Activated CD4-positive, alpha-beta memory T cell treated with anti-CD3 and anti-CD28 coated beads, Interleukin-2, amount 10 ng/mL, durations not matched to agents 7 days and 5 days (primary cell): ENCODE measurements at places on chromosomes 11 and 22.

DNA sequence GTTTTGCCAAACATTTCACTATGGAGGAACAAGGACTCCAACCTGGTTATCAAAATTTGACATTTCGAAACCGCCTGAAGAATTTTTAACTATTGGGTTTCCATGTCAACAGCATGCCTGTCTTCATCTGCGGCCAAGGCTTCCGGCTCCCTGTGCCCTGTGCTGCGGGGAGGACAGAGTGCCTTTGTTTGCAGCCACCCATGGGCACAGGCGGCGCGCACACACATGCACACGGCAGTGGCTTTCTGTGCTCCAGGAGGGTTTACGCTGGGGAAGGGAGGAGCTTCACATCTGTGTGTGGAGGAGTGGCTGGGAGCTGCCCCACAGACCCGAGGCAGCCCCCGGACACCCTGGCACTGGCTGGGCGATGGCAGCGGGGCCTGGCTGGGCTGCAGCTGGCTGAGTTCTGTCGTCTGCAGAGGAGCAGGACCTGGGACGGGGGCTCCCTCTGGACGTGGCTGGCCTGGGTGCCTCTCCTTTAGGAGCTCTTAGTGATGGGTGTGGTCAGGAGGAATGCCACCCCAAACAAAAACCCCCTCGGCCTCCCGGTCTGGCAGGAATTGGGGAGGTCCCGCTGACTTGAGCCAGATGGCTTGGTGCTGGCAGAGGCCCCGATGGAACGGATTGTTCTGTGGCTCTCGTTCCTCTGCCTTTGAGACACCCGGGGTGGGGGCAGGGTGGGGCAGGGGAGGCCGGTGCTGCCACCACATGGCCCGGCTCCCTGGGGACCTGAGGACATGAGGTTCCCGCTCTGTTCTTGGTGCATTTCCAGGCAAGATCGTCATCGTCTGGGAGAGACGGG, 1290.9 kb downstream of the BRD1 start:
- no peak for DNase-seq

DNA sequence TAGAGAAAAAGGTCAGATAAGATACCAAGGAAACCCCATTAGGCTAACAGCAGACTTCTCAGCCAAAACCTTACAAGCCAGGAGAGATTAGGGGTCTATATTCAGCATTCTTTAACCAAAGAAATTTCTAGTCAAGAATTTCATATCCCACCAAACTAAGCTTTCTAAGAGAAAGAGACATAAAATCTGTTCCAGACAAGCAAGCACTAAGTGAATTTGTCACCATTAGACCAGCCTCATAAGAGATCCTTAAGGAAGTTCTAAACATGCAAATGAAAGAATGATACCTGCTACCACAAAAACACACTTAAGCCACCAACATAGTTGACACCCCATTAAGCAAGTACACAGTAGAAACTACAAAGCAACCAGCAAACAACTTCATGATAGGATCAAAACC, 276.2 kb downstream of the C11orf87 start:
- DNase-seq: no peak

DNA sequence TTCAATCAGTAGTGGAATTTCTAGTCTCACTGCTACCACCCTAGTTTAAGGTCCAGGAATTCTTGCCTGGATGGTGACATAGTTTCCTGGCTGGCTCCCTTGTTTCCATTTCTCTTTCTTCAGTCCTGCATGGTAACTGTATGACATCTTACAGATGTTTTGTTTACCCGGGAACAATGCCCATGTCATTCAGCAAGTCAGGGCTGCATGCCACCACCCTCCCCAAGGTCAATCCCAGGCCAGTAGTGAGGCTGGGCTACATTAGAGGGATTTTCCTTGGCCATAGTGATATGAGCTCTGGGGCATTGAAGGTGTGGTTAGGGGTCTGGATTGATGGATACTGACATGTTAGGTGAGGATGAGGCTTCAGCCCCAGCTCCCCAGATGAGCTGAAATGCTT, 114.9 kb upstream of the E2F8 start:
- DNase-seq: no peak

DNA sequence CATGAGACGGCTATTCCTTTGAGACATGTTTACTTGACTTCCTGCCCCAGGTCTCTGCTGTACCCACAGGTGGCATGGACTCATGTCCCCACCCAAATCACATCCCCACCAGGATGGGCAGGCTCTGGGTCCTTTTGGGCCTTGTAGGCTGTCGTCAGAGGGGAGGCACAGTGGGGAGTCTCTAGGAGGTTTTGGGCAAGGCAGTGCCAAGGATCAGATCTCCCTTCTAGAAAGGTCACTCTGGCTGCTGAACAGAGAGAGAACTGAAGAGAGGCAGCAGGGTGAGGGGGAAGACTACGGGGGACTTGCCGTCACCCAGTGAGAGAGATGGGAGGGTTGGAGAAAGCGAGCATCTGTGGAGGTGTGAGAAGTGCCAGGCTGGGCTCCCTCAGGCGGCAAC, 4.6 kb upstream of the KCNQ1OT1 start:
- no peak for DNase-seq

- no peak for DNase-seq
Observed at GRCh38 chr11:9030601-9031000, 26.8 kb upstream of the NRIP3 start.

GRCh38 chr11:120667934-120668333, 156.4 kb downstream of the GRIK4 start:
- DNase-seq: no peak
